Suprapubic skin (tissue), 4 donors: ENCODE measurements at places on chromosomes 13 and 19. TPM values are rescaled to one million over a fixed set of nuclear protein-coding genes. Genes with fewer than 3 reads are reported as not detected.
A peak's percentile ranks its signal among the peaks of the same experiment; 100 is the strongest.

- H3K27ac ChIP-seq, result no peak overlapping the region
- no peak overlapping the region for H3K4me3 ChIP-seq
- no peaks in the 10 kb centered on the region for H3K36me3 ChIP-seq
- no peaks in the 10 kb centered on the region for H3K27me3 ChIP-seq
Observed at GRCh38 chr13:48979892-48980291, 4.2 kb downstream of the FNDC3A start.

GRCh38 chr13:50708461-50708860 lies 135.0 kb downstream of the DLEU7 start:
- no peak overlapping the region for H3K4me3 ChIP-seq
- no peak overlapping the region for H3K27ac ChIP-seq
- H3K4me1 ChIP-seq, result peaks cover 3% of the 10 kb centered on the region
- DNase-seq, result no peak
- H3K36me3 ChIP-seq, result no peaks in the 10 kb centered on the region

GRCh38 chr19:51181913-51182419 lies 39.9 kb downstream of the SIGLEC7 start:
- no peak for DNase-seq
- no peaks in the 10 kb centered on the region for H3K4me1 ChIP-seq
- no peaks in the 10 kb centered on the region for H3K36me3 ChIP-seq

GRCh38 chr19:12484011-12484370 lies 625 bp downstream of the ZNF709 start:
- H3K27ac ChIP-seq, result peak overlapping the region; percentile 2
- DNase-seq, result no peak
- no peaks in the 10 kb centered on the region for H3K27me3 ChIP-seq
- no peaks in the 10 kb centered on the region for H3K36me3 ChIP-seq
- peaks cover 12% of the 10 kb centered on the region for H3K4me1 ChIP-seq
- peak overlapping the region; percentile 89 for H3K4me3 ChIP-seq

- no peak for DNase-seq
- no peaks in the 10 kb centered on the region for H3K4me1 ChIP-seq
- no peaks in the 10 kb centered on the region for H3K27me3 ChIP-seq
Observed at GRCh38 chr13:100382785-100383184, 205.8 kb downstream of the GGACT start.

DNA sequence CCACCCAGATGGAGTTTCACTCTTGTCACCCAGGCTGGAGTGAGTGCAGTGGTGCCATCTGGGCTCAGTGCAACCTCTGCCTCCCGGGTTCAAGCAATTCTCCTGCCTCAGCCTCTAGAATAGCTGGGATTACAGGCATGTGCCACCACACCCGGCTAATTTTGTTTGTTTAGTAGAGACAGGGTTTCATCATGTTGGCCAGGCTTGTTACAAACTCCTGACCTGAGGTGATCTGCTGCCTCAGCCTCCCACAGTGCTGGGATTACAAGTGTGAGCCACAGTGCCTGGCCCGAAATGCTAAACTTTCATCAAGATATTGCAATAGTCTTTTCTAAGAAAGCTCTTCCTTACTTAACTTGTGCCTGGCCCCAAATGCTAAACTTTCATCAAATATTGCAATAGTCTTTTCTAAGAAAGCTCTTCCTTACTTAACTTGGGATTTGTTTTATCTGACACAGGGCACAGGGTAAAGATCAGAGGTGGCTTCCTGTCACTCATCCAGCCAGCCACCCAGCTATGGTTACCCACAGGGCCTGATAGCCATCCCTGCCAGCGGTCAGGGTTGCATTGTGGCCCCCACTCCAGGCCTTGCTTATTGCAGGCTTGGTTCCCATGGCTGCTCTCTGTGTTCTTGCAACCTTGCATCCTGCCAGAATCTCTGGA lies 352.3 kb upstream of the TMTC4 start:
- no peaks in the 10 kb centered on the region for H3K27me3 ChIP-seq
- no peak for DNase-seq
- no peaks in the 10 kb centered on the region for H3K36me3 ChIP-seq
- H3K27ac ChIP-seq, result no peak overlapping the region
- H3K4me3 ChIP-seq, result no peak overlapping the region

NKPD1 gene
- total RNA-seq, result 22.4 TPM

CYP4F12 gene
- 83.2 TPM for total RNA-seq

KISS1R gene
- total RNA-seq, result 0.29 TPM

ETV2 gene
- 4.0 TPM for total RNA-seq

S1PR4 gene
- total RNA-seq, result 0.42 TPM
